NCI-H187 (cell line): ENCODE measurements at places on chromosomes 7 and 10.

DNA sequence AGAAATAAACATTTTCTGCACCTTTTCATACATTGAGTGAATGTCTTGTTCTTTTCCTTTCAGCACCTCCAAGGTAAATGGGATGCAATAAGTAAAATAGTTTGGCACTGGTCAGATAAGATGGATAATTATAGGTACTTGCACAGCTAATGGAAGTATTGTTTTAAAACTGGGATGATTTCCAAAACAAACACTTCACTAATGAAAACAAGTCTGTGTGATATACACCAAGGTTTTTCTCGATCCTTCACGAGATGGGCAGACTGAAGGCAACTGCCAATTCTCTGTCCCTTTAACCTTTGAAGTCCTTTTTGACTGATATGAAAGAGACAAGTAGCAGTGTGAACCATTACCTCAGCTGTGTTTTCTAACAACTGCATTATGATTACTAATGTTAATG, 423.8 kb downstream of the GFRA1 start:
- no peak for DNase-seq

GRCh38 chr10:71705582-71705981, 14.0 kb downstream of the C10orf105 start:
- no peak for DNase-seq

- DNase-seq = no peak
Observed at GRCh38 chr10:88168171-88169036, 305.0 kb downstream of the PTEN start.

GRCh38 chr7:149293946-149294633, 32.1 kb downstream of the ZNF783 start:
- DNase-seq = no peak

- no peak for DNase-seq
Observed at GRCh38 chr7:44563171-44563679, 10.5 kb downstream of the DDX56 start.

GRCh38 chr7:151683615-151684407, 164.1 kb upstream of the RHEB start:
- DNase-seq = no peak

GRCh38 chr10:92239600-92240288, 51.1 kb downstream of the CPEB3 start:
- DNase-seq = no peak

GRCh38 chr10:61487506-61487905, 34.3 kb upstream of the TMEM26 start:
- no peak for DNase-seq

DNA sequence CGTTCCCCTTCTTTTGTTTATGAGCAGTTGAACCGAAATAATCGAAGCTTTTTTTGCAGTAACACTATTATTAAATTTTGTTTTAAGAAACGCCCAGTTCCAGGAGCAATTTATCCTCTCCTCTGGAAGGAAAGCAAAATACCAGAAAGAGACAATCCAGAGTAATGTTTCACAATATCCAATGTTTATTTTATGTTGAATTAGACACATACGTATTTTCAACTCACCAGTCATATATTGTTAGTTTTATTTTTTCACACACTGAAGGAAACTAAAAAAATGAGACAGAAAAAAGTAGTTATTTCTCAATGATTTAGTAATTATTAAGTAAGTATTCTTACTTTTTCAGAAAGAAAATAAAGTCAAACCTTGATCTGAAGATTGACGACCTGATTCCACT, 85.1 kb downstream of the MYOF start:
- no peak for DNase-seq

DNA sequence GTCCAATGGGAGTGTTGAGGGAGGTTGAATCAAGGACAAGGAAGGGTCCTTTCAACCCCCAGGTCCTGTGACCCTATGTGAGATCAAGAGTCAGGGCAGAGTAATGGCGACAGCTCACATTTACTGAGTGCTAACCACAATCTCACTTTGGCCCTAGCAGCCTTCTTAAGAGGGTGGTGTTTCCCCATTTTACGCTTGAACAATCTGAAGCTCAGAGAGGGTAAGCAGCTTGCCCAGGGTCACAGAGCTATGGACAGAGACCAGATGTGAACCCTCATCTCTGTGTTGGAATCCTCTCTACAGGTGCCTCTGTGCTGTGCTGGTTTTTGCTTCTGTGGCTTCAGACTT, 102.0 kb downstream of the GRK5 start:
- DNase-seq = no peak

- no peak for DNase-seq
Observed at GRCh38 chr7:125396466-125397151, 467.0 kb upstream of the POT1 start.
